ENCODE measurements at places on chromosomes 12 and 14. TPM values are rescaled to one million over a fixed set of nuclear protein-coding genes. Genes with fewer than 3 reads are reported as not detected.

GRCh38 chr12:47387994-47388393 lies 308.2 kb upstream of the AMIGO2 start:
- H3K27me3 ChIP-seq = peaks cover 23% of the 10 kb centered on the region
- no peak for DNase-seq
- no peak overlapping the region for H3K4me3 ChIP-seq
- H3K36me3 ChIP-seq = no peaks in the 10 kb centered on the region
- no peak overlapping the region for H3K27ac ChIP-seq
- peaks cover 19% of the 10 kb centered on the region for H3K4me1 ChIP-seq

GSG1 gene
- total RNA-seq = not detected

GRCh38 chr12:108802101-108802961 lies 55.1 kb downstream of the SSH1 start:
- no peaks in the 10 kb centered on the region for H3K27me3 ChIP-seq
- DNase-seq = no peak
- peak overlapping the region; percentile 92 for H3K27ac ChIP-seq
- peaks cover 68% of the 10 kb centered on the region for H3K36me3 ChIP-seq
- H3K4me1 ChIP-seq = peaks cover 97% of the 10 kb centered on the region

GRCh38 chr12:27535318-27535717 lies 11.3 kb downstream of the PPFIBP1 start:
- peaks cover 98% of the 10 kb centered on the region for H3K4me1 ChIP-seq
- no peak overlapping the region for H3K4me3 ChIP-seq
- H3K27me3 ChIP-seq = no peaks in the 10 kb centered on the region

OTOGL gene
- total RNA-seq = 0.27 TPM

DNA sequence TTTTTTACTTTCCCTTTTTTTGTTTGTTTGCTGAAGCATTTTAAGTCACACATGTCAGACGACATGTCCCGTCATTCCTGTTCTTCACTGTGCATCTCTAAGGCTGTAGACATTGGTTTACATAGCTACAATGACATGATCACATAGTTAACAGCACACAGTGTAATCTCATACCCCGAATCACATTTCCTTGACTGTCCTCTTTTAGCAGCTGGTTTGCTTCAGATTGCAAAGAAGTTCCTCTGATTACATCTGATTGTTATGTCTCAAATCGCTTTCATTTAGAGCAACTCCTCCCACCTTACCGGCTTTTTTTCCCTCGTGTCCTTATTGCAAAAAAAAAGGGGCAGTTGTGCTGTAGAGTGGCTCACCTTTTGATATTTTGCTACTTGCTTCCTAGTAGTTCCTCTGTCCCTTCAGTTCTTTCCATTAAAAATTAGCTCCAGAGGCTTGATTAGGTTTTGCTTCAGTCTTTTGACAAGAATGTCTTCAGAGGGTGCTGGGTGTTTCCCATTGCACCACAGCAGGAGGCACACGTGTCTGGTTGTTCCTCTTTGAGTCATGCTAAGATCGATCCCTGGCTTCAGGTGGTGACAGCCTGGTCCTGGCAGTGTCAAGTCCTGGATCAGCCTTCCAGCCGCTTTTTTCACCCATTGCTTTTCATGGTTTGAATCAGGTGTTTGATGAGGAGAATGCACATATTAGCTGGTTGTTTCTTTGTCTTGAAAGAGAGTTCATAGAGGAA lies 35.0 kb downstream of the ZNF664 start:
- no peaks in the 10 kb centered on the region for H3K27me3 ChIP-seq
- no peak overlapping the region for H3K4me3 ChIP-seq
- H3K36me3 ChIP-seq = peaks cover 39% of the 10 kb centered on the region
- H3K4me1 ChIP-seq = peaks cover 70% of the 10 kb centered on the region

GRCh38 chr12:26028953-26029735 lies 70.7 kb downstream of the RASSF8 start:
- H3K27me3 ChIP-seq = no peaks in the 10 kb centered on the region
- H3K4me1 ChIP-seq = peaks cover 29% of the 10 kb centered on the region
- no peak overlapping the region for H3K4me3 ChIP-seq
- no peak for DNase-seq

GRCh38 chr14:93007225-93007997 lies 84.5 kb downstream of the CHGA start:
- no peaks in the 10 kb centered on the region for H3K27me3 ChIP-seq
- peaks cover 98% of the 10 kb centered on the region for H3K4me1 ChIP-seq
- DNase-seq = no peak
- H3K36me3 ChIP-seq = no peaks in the 10 kb centered on the region

DNA sequence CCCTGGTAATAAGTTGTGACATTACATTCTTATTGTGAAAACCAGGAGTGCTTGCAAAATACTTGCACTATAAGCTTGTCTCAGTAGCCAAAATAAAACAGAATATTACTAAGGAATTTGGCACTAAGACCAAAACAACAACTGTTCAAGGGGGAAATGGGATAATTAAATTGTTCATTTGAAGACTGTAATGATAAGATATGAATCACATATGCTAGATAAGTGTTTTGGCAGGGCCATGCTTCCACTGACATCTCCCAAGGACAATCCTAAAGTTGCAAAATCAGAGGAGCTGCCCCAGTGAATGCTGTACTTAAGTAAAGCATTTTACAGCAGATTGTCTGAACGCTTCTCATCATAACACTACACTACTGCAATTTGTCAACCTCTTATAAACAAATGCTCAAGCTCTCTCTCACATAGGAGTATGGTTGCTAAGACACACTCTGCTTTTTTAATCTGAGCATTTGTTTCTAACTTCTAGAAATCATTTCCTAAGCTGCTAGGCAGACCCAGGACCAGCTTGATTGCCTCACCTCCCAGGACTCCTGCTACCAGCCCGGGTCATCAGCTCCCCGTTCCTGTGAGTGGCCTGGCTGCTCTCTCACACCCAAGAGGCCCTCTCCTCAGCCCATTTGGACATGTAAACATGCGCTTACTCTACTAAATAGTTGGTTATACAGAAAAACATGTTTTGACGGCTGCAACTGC lies 191.5 kb downstream of the PAX9 start:
- no peak for DNase-seq
- no peaks in the 10 kb centered on the region for H3K36me3 ChIP-seq
- peaks cover 51% of the 10 kb centered on the region for H3K27me3 ChIP-seq
- H3K4me1 ChIP-seq = no peaks in the 10 kb centered on the region
- H3K27ac ChIP-seq = no peak overlapping the region

ANO4 gene
- total RNA-seq = not detected

GRCh38 chr12:52156757-52157565 lies 34.9 kb downstream of the KRT80 start:
- H3K27ac ChIP-seq = no peak overlapping the region
- peak; percentile 69 for DNase-seq
- H3K36me3 ChIP-seq = no peaks in the 10 kb centered on the region
- no peak overlapping the region for H3K4me3 ChIP-seq

DNA sequence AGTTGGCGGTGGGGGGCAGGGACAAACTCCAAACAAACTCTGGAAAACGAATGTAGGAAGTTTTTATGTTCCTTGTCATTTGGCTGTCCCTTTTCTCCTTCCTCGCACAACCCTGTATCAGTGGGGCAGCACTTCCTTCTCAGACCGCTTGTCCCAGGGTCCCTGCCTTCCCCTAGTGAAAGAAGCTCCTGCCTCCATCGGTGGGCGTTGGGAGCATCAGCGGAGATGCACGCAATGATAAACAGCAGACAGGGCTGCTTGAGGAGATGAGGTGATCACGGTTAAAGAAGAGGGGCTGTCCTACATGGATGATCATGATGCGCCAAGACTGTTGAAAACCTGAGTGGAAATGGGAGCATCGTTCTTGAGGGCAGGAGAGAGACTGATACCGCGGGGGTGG lies 620 bp downstream of the C1S start:
- peak overlapping the region; percentile 85 for H3K27ac ChIP-seq
- peaks cover 17% of the 10 kb centered on the region for H3K4me1 ChIP-seq
- H3K36me3 ChIP-seq = no peaks in the 10 kb centered on the region

All from left ventricle myocardium inferior (tissue), 1 donor.